ENCODE measurements at places on chromosomes 4 and X.

- peak; percentile 75 for DNase-seq
These were observed 11.0 kb upstream of the CXCL2 start for GRCh38 chr4:74109870-74110605.

DNA sequence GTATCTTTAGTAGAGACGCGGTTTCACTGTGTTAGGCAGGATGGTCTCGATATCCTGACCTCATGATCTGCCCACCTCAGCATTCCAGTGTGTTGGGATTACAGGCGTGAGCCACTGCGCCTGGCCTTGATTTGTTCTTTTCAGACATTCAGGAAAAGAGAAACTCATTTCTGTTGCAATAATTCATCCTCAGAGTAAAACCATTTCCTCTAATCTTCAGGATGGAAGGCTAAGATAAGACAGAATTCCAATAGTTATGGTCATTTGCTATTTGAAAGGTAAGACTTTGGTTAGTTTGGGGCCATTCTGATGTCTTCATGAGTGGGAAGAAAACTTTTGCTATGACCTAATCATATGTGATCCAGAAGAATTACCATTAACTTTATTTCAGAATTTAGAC, 83.0 kb downstream of the LRP2BP start:
- no peak for DNase-seq

DNA sequence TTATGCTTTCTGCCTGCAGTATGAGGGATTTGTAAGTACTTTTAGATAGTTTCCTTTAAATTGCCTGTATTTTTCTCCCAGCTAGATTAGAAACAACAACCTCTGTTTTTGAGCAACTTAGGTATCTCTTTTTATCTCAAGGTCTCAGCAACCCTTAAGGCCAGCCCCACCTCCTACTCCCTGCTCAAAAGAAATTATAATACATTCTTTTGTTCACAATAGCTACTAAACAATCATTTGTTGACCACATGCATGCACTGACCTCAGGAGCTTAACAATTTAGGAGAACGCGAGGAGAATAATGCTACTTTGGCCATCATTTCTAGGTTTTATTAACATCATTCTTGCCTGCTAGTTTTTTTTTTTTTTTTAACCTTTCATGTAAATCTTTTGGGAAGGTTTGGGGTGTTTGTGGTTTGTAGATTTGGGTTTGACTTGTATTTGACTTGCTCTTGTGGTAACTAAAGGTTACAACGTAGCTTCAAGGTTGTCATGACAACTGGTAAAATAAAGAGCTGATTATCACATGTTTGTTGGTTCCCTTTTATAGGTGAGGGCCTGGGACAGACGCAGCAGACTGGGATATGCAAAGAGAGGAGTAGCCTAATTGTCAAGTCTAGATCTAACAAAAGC, 145.4 kb upstream of the PLAC1 start:
- DNase-seq = no peak

- DNase-seq = no peak
These were observed 28.4 kb upstream of the SLC10A7 start for GRCh38 chr4:146550161-146550560.

DNA sequence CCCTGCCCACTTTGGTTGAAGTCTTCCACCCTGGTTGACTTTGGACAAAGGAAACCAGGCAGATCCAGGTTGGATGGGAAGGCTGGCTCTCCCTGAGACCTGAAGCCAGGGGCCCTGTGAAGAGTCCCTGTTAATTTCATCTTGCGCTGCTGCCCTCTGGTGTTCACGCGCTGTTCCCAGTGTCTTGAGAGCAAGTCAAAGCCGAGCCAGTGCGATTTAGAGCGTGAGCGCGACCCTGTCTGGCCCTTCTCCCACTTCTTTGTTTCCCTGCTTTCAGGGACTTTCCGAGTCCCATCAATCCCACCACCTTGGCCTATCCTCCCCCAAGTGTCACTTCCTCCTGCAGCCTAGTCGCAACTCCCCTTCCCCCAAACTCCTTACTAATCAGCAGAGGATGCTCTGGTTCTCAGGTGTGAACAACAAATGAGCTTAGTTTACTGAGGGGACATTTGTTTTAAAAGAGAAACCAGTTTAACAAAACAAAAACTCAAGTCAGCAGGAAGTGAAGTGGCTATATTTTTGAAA, 25.8 kb upstream of the CHRNA9 start:
- DNase-seq = peak; percentile 31

DNA sequence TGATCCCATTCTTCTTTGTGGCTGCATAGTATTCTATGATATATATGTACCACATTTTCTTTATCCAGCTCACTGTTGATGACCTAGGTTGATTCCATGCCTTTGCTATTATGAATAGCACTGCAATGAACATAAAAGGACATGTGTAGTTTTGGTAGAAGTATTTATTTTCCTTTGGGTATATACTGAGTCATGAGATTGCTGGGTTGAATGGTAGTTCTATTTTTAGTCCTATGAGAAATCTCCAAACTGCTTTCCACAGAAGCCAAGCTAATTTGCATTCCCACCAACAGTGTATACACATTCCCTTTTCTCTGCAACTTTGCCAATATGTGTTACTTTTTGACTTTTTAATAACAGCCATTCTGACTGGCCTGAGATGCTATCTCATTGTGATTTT, 278.3 kb downstream of the PCDH18 start:
- DNase-seq = no peak

DNA sequence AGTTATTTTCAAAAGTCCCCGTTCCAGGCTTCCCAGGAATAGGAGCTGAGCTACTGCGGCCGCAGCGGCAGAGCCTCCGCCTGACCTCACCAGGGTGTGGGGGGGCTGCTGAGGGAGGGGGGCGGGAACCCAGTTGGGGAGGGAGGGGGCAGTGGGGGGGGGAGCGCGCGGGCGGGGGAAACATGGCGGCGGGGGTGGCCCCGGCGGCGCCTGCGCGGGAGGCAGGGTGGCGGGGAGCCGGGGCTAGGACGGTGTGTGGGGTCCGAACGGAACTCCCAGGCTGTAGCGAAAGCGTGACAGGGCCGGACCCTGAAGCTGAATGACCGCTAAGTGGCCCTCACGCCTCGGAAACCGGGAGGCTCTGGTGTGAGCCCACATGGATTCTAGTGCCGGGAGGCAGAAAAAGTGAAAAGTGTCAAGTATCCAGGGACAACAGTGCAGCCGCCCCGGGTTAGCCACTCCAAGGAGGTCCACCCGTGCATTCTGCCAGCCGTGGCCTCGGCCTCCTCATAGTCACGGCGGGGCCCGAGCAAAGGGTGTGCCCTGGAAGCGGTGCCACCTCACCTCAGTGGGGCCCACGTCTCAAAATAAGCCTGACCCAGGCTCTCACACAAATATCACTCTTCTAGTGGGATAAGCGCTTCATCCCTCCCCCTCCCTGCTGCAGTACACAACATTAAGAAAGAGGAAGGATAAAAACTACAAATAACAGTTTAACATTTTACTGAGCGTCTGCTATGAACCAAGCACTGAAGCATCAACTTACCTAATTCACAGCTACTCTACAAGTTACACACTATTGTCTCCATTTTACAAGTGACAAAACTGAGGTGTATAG, at the start of gene KLHL13:
KLHL13 (minus strand) TSS at position 98 of the 838 bp plus-strand sequence. CDS start 88,337 bp downstream, outside the sequence.
- DNase-seq = no peak

- DNase-seq = no peak
These were observed 236.2 kb upstream of the MAGEB16 start for GRCh38 chrX:35561985-35562384.

DNA sequence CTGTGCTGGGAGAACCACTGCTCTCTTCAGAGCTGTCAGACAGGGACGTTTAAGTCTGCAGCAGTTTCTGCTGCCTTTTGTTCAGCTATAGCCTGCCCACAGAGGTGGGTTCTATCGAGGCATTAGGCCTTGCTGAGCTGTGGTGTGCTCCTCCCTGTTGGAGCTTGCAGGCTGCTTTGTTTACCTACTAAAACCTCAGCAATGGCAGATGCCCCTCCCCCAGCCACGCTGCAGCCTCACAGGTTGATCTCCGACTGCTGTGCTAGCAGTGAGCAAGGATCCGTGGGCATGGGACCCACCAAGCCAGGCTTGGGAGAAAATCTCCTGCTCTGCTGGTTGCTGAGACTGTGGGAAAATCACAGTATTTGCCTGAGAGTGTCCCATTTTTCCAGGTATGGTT, 133.8 kb upstream of the UBQLN2 start:
- DNase-seq = no peak

DNA sequence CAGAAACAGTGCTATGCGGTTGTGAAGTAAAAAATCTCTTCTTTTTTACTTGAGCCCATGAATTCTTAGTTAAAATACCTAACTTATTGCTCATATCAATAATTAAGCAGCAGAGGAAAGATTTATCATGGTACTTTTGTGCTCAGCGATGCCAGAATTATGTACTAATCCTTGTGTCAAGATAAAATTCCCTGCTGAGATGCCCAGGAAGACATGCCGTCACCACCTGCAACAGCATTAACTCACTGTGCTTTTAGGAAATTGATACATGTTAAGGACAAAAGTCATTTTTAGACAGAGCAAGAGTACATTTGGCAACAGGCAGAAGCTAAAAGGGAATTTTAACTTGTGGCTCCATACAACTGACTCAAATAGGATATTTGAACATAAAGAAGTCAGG, 138.9 kb downstream of the NPNT start:
- no peak for DNase-seq

DNA sequence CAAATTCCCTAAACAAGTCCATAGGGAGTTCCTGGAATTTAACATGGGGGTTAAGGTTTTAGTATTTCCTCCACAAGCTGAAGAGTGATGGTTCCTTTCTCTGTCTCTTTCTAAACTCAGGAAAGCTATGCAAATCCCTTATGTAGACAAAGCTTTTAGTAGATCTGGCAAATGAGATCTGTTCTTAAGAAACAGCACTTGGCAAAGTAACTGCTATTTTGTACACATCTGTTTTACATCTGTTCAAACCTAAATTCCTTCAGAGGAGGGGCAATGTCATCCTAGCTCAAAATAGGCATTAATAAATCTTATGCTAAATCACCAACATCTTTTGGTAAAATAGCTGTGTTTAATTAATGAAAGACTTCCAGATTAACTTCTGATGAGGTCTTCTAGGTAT, 137.8 kb upstream of the TBC1D9 start:
- DNase-seq = no peak

All from HS-27A (cell line).